ENCODE measurements at places on chromosomes 2 and 18.
A peak's percentile ranks its signal among the peaks of the same experiment; 100 is the strongest.

GRCh38 chr2:19674051-19675002, 227.5 kb downstream of the TTC32 start:
- DNase-seq, result no peak

DNA sequence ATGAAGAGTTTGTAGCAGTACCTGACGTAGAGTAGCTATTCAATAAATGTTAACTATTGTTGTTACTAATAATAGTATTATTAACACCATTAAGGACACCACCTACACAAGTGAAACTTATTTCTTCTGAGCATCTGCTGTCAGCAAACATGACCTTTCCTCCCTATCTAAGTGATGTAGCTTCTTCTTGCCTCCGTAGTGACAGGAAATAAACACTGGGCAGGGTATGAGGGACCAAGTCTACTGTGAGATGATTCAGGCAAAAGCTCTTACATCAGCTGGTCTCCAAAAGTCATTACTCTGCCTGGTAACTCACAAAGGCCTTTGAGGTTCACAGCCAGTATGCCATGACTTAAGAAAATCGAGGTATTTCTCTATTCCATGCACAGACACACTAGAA, 750.5 kb downstream of the CPS1 start:
- DNase-seq, result no peak

GRCh38 chr2:95272781-95273180, 1.5 kb upstream of the PROM2 start:
- DNase-seq, result no peak

- peak; percentile 88 for DNase-seq
Observed at GRCh38 chr18:59660786-59661743, 36.2 kb downstream of the CCBE1 start.

- no peak for DNase-seq
Observed at GRCh38 chr2:39422700-39423099, 14.4 kb downstream of the MAP4K3 start.

GRCh38 chr2:77652499-77652898, 130.3 kb upstream of the LRRTM4 start:
- DNase-seq, result no peak

DNA sequence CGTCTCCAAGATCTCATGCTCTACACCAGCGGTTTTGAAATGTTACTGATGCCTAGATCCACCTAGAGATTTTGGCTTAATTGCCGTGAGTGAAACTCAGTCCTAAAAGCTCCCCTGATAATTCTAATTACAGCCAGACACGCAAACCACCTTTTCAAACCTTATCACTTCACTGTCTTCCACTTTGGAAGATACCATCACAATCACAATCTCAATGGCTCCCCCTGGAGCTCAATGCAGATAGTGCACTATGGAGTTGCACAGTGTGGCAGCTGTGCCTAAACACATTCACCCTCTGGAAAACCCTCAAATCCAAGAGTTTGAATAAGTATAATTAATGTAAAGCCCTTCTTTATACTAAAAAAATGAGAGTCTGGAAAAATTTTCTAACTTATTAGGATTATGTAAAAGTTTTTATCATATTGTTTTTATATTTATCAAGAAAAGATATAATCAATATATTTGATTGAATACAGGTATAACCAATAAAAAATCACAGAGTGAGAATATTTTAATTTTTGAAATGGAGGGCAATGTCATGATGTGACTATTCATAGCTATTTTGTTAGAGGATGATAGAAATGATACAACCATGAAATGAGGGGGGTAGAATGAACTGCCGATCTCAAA, 102.9 kb upstream of the SLC8A1 start:
- DNase-seq, result peak; percentile 69
